ENCODE measurements at places on chromosomes 3 and 15.

DNA sequence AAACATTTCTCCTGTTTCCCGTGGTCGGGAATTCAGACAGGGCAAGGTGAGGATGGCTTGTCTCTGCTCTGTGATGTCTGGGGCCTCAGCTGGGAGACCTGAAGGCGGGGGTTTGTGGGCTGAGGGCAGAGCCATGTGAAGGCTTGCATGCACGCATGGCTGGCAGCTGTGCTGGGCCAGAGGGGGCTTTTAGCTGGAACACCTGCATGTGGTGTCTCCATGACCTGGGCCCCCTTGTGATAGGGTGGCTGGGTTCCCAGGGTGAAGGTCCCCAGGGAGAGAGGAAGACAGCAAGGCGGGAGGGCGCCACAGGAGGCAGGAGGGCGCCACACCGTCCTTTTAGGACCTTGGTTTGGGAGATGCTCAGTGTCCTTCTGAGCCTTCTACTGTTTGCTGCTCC, 101.6 kb upstream of the PRR23E start:
- DNase-seq = no peak

DNA sequence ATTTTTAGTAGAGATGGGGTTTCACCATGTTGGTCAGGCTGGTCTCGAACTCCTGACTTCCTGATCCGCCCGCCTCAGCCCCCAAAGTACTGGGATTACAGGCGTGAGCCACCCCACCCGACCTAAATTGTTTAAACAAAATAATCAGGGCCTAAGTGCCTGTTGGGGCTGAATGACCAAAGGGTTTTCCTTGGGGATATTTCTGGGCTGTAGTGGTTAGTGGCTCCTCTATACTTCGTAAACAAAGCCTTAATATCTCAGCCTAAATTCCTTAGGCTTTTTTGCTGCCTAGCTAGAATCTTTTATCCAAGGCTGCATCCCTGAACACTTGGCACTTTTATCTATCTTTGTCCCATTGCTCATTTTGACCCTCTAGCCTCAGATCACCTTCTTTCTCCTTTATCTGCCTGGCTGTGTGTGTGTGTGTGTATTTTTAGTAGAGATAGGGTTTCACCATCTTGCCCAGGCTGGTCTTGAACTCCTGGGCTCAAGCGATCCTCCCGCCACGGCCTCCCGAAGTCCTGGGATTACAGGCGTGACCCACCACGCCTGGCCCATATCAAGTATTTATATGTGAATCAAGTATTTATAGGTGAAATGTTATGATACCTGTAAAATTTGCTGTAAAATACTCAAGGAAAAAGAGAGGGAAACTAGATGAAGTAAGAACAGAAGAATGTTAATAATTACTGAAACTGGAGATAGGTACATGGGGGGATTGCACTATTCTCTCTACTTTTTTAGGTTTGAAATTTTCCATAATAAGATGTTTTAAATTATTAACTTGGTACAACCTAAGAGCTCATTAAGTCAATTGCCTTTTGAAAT, 1.8 kb downstream of the NUSAP1 start:
- DNase-seq = no peak

- DNase-seq = no peak
Measured at GRCh38 chr3:116161575-116162525, 283.4 kb downstream of the LSAMP start.

GRCh38 chr15:33860754-33861153, 107.5 kb upstream of the CHRM5 start:
- no peak for DNase-seq

DNA sequence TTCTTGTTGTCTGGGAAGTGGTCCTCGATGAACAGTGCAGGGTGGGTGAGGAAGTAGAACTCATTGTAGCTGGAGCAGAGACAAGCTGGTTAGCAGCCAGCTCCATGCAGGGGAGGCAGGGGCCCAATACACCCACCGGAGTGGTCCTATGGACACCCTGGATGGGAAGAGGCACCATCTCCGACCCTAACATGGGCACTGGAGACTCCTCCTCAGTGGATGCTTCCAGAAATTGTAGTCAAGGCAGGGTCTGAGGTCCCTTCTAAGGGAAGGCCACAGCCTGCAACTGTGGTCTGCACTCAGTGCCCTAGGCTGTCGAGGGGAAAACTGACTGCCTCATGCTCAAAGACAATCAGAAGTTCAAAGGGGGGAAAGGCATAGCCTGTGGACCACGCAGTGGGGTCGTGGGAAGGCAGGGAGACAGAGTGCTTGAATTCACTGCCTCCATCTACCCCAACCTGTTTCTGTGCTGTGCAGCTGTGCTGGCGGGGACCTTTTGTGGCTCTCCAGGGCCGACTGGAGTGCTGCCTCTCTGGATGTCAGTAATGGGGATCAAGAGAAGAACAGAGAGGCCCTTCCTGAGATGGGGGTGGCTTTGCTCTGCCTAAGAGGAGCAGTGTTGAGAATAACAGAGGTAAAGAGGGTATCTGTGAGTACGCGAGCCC, 41.9 kb downstream of the KY start:
- no peak for DNase-seq

DNA sequence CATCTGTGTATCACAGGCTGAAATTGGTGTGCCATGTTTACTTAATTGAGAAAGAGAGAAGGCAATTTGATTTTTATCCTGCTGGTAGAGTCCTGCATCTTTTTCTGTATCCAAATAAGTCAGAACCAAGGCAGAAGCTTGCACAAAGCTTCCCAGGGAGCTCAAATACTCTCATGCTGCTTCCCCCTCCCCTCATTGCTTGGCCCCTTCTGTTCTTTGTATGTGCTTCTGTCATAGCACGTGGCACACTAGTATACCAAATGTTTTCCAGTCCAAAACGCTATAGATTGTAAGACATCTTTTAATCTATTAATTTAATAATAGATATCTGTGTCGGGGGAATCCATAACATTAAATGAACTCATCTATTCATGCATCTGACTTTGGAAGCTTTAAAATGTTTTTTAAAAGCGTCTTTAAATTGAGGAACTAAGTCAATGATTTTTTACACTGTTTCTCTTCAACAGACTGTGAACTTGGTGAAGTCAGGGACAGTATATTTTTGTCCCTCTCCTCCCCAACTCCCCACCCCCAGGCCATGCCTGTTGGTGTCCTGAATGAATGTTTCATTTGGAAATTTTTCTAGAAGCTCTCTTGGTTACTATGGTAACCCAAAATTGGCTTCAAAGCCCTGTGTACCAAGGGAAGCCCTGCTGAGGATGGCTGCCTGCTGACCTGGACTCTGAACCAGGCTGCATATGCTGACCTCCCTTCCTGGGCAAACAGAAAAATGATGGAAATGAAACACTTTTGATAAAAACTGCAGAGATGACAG, 26.2 kb upstream of the SLC35G2 start:
- DNase-seq = no peak

DNA sequence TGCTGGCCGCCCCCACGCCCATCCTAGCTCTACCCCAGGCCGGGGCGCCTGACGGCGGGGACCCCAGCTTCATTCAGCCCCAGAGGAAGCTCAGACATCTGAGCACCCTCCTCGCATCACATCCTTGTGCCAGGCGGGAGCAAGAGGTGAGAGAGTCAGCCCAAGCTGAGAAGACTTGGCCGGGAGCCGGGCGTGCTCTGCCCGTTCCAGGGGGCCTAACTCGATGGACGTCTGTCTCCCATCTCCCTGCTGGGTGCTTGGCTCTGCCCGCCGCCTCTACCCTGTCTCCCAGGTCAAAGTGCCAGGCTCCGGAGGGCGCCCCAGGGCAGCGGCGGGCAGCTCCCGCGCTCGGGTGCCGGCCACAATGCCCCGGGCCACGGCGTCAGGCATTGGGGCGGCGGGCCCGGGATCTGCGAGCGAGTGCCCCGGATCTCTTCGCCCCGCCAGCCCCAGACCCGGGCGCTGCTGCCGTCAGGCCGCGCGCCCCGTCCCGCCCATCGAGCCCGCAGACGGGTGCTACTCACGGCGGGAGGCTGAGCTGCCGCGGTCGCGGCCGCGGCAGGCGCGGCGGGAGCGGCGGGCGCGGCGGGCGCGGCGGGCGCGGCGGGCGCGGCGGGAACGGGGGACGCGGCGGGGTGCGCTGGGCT, 388 bp downstream of the DAPK2 start:
- no peak for DNase-seq

GRCh38 chr15:71136793-71137518, 21.7 kb downstream of the THSD4 start:
- DNase-seq = no peak

DNA sequence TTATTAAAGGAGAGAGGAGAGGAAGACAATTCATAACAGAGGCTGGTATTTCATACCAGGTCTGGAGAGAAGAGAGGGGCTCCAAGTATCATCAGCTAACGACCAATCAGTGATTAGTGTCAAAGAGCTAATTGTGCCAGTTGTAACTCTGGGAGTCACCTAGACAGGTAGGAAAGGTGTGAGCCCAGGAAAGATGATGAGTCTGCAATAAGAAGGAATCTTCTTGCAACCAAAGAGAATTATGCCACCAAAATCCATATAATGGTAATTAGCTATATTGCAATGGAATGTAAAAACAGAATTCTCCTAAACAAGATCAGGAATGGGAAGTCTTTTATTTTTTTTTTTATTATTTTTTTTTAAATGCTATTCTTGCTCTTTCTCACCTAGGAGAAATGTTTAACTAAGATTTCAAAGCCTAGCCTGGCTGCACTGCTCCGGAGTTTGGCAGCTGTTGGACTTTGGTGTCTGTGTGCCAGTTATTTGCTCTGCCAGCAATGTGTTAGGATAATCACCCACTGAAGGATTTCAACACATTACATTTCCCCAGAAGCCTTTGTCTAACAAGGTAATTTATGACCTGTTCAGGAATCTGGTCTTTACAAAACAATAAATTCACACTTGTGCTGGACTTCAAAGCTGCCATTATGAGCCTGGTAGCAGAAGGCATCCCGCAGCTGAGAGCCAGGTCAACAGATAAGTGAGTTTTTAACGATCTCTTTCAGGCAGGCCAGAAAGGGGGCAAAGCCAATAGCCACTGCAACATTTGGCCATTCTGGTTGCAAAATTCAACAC, 89.4 kb downstream of the FOXB1 start:
- DNase-seq = no peak

DNA sequence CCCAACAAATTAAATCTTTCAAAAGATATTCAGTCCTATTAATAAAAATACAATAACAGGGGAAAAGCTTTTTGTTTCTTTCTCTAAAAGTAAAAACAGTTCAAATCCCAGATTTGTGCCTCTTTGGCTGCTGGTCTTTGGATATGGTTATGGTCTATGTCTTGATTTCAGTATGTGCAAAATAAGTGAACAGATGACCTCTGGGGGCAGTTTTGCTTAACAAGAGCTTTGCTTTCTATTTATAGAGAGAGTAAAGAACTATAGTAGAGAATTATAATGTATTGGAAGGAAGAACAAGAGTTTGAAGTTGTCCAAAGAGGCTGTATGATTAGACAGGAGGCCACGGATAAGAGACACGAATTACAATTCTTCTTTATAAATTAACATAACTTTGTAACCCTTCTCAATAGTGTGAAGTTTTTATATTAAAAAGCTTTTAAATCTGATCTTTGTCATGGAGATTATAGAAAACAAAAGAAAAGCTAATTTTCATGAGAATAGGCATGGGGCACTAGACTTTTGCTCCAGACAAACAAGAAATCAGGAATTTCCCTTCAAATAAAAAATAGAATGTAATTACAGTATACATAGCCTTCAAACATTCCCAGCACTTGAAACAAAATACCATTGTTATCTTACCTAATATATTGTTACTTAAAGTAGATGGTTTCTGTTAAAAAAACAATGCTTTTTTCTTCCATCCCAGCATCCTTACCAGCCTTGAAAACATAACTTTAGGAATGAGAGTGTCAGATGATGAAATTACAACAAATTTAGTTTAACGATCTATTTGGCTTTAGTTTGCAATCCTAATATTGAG, 432.7 kb upstream of the ARHGEF26 start:
- no peak for DNase-seq

DNA sequence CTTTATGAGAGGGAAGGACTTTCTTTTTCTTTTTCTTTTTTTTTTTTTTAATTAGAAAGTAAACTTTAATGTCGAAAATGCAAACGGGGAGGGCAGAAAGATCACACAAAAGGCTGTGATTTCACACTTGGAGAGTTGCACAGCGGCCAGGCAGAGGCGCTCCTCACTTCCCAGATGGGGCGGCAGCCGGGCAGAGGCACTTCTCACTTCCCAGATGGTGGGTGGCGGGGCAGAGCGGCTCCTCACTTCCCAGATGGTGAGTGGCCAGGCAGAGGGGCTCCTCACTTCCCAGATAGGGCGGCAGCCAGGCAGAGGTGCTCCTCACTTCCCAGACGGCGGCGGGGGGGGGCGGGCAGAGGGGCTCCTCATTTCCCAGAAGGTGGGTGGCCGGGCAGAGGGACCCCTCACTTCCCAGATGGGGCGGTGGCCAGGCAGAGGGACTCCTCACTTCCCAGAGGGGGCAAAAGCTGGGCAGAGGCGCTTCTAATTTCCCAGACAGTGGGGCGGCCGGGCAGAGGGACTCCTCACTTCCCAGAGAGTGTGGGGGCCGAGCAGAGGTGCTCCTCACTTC, 88.6 kb downstream of the ATP2B2 start:
- no peak for DNase-seq

GRCh38 chr15:25679492-25679891, 183.6 kb downstream of the ATP10A start:
- no peak for DNase-seq

- no peak for DNase-seq
Measured at GRCh38 chr15:87799428-87799827, 457.1 kb downstream of the NTRK3 start.

DNA sequence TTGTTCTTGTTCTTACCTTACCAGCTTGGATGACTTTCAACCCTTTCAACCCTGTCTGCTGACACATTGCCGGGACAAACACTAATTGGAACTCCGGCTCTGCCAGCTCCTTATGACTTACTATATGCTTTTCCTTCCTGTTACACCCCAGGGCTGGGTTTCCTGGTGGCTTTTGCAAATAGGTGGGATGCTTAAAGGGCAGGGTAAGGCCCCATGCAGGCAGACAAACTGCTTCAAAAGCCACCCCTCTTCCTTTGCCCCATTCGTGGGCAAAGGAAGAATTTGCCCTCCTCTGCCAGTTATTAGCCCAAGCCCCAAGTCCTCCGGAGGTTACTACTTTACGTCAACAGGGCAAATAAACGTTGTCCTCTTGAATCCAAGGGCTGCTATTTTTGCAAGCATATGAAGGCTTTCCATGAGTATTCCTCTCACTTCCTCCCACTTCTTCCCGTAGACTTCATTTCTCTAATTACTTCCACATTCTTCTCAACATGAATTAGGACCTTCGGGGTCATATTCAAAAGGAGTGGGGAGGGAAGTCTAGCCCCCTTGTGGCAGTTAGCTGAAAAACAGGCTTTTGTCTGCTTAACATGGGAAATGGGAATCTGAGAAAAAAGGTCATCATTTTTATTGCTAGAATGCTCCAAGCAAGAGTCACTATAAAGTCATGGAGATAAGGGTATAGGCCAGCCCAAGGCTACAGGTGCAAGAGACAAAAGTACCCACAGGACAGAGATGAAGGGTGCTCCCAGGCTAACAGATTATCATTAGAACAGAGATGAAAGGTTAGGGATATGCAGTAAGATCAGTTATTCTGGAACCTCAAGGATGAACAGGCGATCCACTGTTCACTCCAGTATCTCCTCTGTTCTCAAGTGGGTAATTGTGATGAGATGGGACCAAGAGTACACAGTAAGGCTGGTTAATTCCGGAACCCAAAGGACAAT, 56.3 kb upstream of the FSTL1 start:
- DNase-seq = no peak

- no peak for DNase-seq
Measured at GRCh38 chr3:179526482-179526881, 36.2 kb upstream of the ACTL6A start.
